B cell (primary cell): ENCODE measurements at places on chromosomes 3 and 15. TPM values are rescaled to one million over a fixed set of nuclear protein-coding genes. Genes with fewer than 3 reads are reported as not detected.

C3orf70 gene
- not detected in 2 replicates for total RNA-seq

- DNase-seq, result no peak
Measured at GRCh38 chr3:122516846-122517360, 2.2 kb upstream of the KPNA1 start.

DNA sequence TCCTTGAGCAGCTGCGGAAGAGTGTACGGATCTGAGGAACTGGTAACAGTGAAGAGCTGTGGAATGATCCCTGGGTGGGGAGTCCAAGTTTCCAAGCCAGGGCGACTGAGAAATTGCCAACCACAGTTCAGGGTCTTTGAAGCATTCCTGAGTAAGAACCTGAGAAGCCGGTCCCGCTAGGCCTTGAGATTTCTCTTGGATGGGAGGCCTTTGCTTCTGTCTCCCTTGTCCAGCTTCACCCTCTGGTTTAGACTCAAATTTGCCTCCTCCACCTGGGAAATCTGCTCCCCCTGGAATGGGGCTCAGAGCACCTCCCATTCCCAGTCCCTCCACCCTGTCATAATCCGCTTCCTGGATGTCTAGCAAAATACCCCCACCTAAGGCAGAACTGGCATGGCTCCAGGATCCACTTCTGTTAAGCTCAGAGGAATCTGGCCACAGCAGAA is 127.7 kb upstream of the DLG1 start:
- no peak for DNase-seq

DNA sequence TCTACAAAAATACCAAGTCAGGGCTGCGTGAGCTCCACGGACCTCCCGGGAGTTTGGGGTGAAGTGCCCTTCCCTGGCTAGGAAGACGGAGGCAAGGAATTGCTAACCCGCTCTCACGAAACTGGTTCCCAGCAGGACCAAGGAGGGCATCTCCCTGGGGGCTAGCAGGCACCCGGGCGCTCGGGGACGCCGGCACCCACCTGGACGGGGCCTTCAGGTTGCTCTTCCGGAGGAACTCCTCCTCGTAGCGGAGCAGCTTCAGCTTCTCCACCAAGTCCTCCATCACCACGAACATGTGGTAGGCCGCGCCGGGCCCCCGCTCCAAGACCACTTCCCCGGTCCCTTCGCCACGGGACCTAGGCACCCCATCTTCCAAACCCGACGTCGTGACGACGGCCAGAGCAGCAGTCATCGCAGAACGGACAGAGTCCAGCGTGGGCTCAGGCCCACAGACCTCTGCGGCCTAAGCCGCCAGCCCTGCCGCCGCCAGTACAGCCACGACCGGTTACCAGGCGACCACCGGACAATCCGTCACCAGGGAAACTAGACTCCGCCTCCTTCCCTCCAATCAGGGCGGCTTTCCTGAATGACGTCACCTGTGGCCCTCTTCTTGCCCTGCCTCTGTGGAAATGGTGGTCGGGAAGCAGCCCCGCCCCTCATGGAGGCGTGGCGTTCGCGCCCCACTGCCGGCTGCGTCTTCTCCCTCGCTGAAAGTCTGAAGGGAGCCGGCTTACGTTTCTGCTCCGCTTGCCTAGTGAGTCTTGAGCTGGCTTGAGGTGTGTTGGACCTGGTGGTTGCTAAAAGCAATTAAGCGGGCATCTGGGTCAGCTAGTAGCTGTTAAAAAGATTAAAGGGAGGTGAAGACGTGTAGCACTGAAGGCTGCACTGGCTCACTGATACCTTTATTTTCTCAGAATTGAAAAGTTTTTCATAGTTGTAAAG is at the start of gene IFT57:
IFT57 (minus strand) TSS at position 514 of the 942 bp plus-strand sequence; CDS start at position 412, 102 bp downstream.
- peak; percentile 99 for DNase-seq

DNA sequence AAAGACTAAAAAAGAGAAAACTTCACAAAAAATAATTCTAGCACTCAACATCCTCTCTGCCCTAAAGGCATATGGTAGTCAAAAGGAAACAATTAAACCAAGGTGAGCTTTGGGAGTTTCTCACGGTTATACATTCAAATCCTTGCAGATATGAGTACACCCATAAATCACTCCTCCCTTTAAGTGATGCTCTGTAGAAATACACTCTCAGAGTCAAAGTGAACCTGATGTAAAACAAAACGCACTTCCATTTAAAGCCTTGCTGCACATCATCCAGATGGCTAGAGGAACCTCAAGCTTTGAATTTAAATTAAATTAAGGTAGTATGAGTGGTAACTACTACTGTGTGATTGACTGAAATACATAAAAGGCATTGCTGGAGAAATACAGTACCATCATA is 36.0 kb upstream of the AADAC start:
- DNase-seq, result no peak

GRCh38 chr3:47782446-47783308 is 984 bp upstream of the SMARCC1 start:
- no peak for DNase-seq

GRCh38 chr3:20741381-20741780 is 555.4 kb upstream of the SGO1 start:
- DNase-seq, result no peak

- DNase-seq, result peak; percentile 66
Measured at GRCh38 chr15:90002428-90002844, 1.3 kb downstream of the ZNF710 start.

DNA sequence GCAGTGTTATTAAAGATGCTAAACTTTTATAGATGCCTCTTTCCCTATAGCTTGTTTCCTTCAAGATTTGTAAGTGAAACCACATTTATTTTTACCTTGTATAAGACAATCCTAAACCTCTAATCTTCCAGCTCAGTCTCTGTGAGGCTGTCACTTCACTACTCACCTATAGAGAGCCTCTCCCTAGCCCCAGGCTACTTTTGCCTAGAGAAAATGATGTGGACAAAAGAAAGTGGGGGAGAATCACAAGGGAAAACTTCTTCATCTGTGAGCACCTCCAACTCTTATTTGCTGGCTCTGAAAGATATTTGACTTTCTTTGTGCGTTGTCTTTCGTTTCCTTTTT is 74.9 kb upstream of the SCN5A start:
- DNase-seq, result no peak
